HuH-7.5 (cell line): ENCODE measurements at places on chromosomes 6 and 20.

- no peak for DNase-seq
Observed at GRCh38 chr6:135994857-135995544, 143.5 kb downstream of the PDE7B start.

DNA sequence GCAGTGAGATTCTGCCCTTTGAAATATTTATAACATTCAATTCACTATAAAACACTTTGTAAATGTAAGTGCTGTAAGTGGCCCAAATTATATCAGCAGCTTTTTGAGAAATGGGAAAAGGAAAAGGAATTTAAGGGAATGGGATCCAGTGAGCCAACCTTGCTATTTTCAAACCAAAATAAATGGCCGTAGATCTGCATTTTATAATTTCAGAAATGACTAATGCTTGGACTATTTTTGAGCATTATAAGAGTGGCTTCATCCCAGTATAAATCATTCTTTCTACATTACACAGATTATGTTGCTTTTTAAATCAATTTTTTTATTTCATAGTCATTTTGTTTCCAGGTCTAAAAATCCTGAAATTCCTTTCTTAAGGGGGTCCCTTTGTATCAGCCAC, 49.2 kb downstream of the ANKRD6 start:
- no peak for DNase-seq

GRCh38 chr20:24465730-24466129, 3.7 kb upstream of the SYNDIG1 start:
- no peak for DNase-seq

- DNase-seq: no peak
Observed at GRCh38 chr20:40966103-40966502, 62.5 kb upstream of the TOP1 start.

- DNase-seq: no peak
Observed at GRCh38 chr6:56024931-56025330, 149.5 kb upstream of the BMP5 start.

GRCh38 chr6:168021581-168021980, 24.1 kb downstream of the KIF25 start:
- no peak for DNase-seq

DNA sequence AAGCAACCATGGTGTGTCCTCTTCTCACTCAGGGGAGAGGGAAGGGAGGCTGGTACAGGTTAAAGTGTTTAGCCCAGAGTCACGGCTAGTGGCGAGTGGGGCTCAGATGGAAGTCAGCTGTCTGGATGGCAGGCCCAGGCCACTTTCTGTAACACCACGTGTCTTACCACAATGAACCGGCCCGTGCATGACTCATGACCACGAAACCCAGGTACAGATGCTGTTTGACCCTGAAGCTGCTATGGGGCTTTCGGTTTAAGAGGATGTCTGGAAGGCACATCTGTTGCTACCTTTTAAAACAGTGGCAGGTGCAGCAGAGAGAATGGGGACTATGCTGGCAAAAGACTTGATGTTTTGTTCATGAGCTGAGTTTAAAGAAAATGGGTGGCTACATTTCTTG, 36.5 kb upstream of the MPC1 start:
- no peak for DNase-seq

DNA sequence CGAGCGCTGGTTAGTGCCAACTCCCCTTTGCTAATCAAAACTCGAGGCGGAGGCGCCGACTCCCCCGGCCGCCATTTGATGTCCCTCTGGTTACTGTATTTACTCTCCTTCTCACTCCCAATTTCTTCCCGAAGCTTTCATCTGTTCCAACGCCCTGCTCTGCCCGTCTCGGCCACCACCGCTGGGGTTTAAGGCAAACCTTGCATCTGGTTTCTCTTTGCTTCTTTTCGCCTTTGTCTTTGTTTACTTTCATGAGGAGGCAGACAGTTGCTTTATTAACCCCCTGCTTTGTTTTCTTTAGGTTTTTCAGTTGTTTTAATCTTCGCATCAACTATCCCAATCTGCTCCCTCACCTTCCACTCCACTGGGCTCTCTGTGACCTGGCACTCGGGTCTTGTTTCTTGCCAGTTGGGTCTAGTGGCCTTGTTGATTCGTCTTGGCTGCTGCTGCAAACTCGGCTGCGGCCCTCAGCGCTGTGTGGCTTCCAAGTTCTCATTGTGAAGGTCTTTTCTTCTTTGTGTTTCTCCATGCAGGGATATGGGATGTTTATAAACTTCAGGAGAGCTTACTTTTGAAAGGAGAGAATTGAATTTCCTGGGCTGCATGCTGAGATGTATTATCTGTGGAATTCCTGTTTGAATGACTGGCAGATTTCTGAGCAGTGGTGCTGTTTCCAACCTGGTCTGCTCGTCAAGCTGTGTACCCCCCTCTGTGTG, 155.1 kb downstream of the CDC5L start:
- DNase-seq: no peak

DNA sequence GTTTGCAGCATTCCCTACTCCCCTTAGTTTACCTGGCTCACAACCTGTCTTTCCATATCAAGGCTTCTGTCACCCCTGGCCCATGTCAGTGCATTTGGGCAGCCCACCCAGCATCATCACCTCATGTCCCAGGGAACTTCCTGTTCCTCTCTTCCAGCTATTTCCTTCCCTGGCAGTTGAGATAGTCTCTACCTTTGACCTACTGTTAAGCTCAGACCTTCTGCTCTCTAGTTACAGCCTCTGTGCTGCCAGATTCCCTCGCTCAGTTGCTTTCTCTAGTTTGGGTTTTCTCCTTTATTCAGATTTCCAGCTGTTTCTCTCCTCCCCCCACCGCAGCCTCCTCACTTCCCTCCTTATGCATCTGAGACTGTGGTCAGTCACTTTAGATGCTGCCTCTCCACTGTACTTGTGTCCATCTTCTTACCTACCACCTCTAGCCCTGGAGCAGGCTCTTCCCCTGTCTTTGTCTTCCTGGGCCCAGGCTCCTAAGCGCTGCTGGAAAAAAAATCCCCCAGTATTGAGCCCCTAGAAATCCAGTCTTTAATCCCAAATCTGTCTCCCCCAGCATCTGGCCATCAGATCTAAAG, 16.3 kb downstream of the PTPN1 start:
- DNase-seq: no peak

DNA sequence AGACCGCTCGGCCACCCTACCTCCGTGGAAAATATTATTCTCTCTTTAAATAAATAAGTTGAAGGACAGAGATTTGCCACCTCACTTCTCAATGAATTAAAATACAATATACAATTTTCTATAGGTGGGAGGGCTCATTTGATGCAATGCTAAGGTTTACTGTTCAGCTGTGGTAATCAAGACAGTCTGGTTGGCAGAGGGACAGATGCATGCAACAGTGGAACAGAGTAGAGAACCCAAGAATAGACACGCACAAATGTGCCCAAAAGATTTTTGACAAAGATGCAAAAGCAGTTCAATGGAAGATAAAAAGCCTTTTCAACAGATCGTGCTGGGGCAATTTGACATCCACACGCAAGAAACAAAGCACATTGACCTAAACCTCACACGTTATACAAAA, 145.2 kb downstream of the CEBPB start:
- DNase-seq: no peak

GRCh38 chr20:50428097-50428828, 81.9 kb upstream of the PTPN1 start:
- no peak for DNase-seq

- DNase-seq: no peak
Observed at GRCh38 chr6:75128878-75129570, 76.8 kb downstream of the COL12A1 start.

DNA sequence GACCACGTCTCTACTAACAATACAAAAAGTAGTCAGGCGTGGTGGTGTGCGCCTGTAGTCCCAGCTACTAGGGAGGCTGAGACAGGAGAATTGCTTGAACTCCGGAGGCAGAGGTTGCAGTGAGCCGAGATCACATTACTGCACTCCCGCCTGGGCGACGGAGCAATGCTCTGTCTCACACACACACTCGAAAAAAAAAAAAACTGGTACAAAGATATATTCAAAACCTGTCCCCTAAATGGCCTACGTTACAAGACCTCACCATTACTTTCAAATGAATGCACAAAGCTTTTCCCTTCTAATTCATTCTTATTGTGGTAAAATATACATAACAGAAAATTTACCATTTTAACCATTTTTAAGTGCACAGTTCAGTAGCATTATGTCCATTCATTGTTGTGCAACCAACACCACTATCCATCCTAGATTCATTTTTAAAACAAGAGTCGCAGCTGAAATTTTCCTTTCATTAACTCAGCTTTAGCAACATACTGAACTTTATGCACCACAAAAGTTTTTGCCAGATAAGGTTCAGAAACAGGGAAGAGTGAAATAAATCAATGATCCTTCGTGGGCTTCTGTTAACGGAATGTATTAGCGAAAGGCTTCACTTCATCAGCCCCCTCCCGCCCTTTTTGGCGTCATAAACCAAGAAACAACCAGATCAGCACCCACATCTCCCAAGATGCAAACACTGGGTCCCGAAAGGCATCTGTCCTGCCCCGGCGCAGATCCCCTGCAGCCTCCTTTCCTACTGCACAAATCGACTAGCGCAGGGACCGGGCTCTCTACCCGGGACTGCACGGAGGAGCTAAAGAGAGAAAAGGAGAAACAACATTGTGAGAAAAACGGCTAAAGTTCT, 825 bp upstream of the FAM135A start:
- no peak for DNase-seq

DNA sequence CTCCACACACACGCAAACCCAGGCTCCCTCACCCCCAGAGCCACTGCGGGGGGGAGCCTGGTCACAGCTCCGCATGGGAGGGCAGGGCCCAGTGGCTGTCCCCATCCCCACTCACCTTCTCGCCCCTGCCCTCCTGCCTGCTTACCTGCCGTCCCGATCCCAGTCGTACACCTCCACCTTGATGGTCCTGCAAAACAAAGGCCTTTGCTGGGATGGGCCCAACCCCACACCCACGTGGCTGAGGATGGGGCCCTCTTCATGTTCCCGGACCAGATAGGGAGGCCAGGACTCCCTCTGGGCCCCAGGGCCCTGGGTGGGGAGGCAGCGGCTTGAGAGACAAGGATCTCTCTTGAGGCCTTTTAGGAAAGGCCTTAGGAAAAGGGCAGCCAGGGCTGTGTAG, 67.6 kb downstream of the RAB44 start:
- no peak for DNase-seq

- DNase-seq: no peak
Observed at GRCh38 chr6:51028276-51028675, 209.6 kb downstream of the TFAP2B start.

GRCh38 chr20:16917636-16918035, 169.5 kb downstream of the OTOR start:
- no peak for DNase-seq

DNA sequence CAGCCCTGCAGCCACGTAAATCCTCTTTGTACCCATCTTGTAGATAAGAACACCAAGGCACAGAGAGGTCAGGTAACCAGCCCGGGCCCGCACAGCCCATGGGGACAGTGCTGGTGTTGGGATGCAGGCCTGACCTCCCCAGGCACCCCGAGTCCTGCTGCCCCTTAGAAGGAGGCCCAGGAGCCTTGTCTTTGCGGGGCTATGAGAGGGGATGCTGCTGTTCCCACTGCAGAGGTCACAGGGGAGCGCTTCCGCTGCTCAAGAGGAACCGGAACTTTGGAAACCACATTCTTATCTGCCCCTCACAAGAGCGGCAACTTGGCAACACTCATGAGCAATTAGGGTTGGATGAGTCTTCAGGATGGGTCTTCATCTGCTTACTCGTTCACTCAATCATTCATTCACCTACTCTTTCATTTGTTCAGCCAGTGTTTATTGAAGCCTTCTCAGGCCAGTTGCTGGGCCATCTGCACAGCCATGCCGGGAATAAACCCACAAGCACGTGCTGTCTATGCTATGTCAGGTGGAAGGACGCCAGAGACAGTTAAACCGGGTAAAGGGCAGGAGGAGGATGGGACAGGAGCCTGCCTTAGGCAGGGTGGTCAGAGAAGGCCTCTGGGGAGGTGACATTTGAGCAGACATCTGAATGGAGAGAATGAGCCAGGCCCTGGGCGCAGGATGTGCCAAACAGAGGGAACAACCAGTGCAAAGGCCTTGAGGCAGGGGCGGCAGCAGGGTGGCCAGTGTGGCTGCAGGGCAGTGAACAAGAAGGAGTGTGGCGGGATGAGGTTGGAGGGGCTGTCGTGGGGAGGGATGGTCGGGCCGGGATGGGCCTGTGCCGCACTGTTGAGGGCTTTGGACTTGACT, 60.8 kb downstream of the RBM38 start:
- DNase-seq: no peak

GRCh38 chr6:124197148-124197547, 393.5 kb downstream of the NKAIN2 start:
- DNase-seq: no peak

- DNase-seq: no peak
Observed at GRCh38 chr6:89145091-89145955, 532 bp upstream of the PM20D2 start.

DNA sequence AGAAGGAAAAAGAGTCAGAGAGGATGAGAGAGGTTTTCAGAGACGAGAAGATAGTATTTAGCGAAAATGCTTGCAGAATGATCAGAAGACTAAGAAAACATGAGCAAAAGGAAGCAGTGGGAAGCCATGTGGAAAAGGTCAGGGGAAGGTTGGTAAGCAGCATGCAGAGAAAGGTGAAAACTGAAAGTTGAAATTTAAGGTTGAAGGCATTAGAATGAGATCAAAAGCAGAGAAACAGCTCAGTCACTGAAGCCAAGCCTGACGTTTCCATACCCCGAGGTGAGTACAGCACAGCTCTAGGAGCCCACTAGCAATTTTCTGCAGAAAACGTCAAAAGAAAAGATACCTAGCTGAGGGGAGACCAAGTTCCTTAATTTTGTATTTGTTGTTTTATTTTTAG, 19.1 kb upstream of the TFB1M start:
- DNase-seq: no peak

DNA sequence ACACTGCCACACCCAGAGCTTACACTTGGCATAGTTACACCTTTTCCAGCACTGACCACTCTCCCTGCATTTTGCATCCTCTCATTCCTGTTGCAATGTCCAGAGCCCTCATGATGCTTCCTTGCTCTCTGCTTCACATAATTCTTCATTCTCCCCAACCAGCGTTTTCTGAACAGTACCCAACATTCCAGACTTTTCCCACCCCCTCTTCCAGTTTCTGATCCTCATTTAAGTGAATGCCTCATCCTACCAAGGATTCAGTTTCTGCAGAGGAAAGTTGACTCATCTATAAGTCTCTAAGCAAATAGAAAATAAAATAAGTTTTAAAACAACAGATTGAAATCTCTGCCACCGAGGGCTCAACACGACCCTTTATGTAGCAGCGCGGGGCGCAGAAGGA, 321.3 kb upstream of the TCF21 start:
- DNase-seq: no peak

DNA sequence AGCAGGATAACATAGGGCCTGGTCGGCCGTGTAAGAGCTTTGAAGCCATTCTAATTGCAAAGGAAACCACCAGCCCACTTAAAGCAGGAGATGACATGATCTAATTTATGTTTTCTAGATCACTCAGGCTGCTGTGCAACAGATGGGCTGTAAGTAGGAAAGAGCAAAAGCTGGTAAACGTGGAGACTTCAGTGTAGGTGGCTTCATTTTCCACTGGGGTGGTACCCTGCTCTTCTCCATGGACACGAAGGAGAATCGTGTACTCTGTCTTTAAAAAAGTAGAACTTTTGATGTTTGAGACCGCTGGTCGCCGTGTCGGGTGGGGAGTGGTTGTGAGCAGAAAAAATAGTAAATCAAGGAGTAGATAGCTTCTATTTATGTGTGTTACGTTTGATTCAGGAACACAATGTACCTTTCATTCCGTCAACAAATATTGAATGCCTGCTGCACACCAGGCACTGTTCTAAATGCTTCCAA, 6.4 kb downstream of the CASS4 start:
- no peak for DNase-seq
